ENCODE measurements at places on chromosomes 1 and 21. TPM values are rescaled to one million over a fixed set of nuclear protein-coding genes. Genes with fewer than 3 reads are reported as not detected.

DNA sequence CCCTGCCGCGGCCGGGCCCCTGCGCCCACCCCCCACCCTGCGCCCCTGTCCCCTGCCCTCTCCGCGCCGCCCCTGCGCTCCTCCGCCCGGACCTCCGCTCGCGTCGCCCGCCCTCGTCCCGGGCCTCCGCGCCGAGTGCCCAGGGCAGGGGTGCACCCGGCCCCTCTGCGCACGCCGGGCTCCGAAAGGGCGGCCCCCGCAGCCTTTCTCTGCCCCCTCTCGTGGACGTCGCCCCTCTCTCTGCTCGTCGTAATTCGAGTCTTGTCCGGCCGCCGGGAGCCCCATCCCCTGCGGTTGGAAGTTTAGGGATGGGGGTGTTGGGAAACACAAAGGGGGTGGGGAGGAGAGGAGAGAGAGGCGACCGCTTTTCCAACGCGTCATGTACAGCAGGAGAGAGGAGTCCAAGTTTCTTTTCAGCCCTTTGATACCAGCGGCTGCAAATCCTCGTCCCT, 407 bp downstream of the GALNT2 start:
- DNase-seq: no peak

DNA sequence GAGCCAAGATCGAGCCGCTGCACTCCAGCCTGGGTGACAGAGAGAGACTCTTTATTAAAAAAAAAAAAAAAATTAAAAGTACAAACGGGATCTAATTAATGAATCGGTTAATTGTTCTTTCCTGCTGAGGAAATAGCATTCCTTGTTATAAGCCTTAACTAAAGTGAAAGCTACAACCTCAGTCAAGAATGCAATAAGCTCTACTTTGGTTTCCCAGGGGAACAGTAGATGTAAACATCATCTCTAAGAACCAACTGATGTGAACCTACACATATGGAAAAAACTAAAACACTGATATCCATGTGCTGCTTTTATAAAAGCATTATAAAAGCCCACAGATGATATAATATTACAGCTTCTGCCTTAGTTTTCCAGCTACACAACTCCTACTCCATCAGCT, 41.9 kb downstream of the LPGAT1 start:
- DNase-seq: no peak

DNA sequence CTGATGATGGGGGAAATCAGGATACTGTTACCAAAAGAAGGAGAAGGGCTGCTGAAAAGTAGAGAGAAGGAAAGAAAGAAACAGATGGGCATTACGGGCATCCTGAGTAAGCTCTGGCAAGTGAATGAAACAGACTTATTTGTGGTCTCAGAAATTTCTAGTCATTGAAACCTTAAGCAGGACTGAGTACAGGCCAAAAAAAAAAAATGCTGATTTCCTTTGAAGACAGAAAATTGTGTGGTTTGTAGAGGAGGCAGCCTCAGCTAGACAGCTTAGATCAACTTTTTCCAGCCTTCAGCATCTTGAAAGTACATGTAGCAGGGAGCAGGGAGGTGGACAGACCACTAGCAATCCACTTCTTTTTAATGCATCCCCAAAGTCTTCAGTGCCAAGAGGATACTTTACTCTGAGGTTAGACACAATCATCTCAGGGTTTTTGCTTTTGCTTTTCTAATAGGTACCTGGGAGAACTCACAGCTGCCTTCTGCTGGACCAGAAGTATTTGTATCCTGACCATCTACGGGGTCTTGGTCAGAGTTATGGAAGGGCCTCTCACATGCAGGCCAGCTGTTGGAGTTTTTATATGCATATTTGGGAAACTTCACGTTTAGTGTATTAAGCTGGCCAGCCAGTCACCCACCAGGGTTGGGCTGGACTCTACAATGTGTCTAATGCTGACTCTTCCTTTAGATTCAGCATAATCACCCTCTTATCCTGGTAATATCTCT, 10.6 kb upstream of the CAPZB start:
- no peak for DNase-seq

The CHIA gene
- not detected for polyA plus RNA-seq

- DNase-seq: no peak
These were observed 616.5 kb upstream of the RGS18 start for GRCh38 chr1:191541758-191542157.

DNA sequence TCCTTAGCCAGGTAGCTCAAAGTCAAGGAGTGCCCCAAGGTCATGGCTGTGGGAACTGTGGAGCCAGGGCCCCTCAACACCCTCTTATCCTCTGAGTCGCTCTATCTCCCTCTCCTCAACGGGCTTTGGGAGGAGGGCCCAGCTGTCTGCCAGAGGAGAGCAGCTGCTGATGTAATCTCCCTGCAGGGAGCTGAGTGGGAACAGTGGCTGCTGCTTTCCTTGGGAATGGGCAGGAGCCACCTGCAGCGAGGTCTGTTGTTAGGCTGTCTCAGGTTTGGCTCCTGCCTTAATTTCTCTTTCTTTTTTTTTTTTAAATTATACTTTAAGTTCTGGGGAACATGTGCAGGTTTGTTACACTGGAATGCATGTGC, 58.8 kb upstream of the MAP1LC3C start:
- no peak for DNase-seq

DNA sequence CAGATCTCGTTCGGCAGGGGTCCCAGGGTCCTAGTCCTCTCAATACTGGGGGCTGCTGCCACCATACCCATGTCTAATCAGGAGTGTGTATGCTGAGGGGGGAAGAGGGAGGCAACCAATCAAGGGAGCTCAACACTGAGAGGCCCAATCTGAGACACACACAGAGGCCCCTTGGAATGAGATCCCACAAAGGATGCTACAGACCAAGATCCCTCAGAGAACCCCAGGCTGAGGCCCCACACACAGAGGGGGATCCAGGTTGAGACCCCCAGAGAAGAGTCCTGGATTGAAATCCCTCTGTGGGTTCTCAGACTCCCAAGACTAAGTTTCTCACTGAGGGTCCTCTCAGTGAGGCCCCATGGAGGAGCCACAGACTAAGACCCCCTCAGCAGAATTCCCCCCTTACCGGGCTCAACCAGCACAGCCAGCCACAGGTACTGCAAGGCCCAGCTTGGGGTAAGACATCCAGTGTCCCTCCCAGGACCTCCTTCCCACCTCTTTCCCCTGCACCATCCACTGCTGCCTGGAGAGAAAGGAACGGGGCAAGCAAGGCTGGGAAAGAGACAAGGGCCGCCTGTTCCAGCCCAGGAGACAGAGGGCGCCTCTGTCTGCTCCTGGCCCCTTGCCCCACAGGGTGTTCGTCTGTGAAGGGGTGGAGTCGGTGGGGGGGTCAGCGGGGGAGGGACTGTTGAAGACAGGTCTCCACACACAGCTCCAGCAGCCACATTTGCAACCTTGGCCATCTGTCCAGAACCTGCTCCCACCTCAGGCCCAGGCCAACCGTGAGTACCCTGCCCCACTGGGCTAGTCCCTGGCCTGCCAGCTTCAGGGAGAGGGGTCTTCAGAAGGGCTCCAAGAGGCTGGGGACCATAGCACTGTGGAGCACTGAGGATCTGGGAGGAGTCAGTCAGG, at the start of gene S100A1:
S100A1 (plus strand) TSS at position 720 of the 912 bp plus-strand sequence. CDS start 2,088 bp downstream, outside the sequence.
- no peak for DNase-seq

The TMEM82 gene
- polyA plus RNA-seq: 3.5 TPM

The IFNLR1 gene
- 3.9 TPM for polyA plus RNA-seq

DNA sequence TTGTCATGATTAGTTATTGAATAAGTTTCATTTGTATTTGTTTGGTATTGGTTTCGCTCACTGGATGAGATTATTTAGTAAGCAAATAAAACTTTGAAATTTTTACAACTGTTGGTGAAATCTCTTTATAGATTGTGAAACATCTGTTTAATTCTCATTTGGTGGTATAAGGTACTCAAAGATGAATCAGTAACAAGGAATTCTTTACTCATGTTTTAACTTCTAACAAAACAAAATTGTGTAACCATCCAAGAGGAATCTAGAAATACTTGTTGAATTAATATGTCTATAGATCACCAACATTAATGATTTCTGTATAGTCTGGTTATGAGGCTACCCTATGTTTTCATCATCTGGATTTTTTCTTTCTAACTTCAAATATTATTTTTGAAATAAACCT, 62.8 kb upstream of the USP25 start:
- no peak for DNase-seq

DNA sequence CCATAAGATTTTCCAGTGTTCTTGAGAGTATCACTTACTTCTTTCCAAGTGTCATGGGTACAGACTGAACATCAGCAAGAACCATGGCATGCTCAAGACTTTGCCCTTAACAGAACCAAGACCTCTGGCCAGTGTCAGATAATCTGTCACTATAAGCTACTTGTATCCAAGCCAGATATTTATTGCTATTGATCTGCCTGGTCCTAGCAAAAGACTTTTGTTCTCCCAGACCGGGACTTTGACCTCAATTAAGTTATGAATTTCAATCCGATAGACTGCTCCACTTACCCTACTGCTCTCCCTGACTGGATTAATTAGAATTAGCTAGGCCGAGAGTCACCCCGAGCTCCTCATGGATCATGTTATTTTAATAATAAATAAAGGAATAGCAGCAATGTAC, 129.6 kb downstream of the ACBD6 start:
- DNase-seq: no peak

DNA sequence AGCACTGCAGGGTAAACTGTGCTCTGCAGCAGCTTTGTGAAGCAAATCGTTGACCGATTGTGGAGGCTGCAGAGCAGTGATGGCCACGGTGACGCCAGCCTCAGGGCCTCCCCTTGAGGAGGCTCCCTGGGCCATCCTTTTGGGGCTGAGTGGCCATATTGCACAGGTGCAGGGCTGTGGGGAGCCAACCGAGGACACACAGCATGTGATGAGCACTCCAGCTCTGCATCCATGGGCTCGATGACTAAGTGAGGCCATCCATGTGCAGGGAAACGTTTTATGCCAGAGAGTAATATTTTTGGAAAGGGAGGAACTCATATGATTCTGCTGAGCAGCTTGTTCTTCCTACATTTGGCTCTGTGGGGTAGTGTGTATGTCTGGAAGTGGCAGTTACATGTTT, 24.6 kb downstream of the KCNK1 start:
- DNase-seq: no peak

DNA sequence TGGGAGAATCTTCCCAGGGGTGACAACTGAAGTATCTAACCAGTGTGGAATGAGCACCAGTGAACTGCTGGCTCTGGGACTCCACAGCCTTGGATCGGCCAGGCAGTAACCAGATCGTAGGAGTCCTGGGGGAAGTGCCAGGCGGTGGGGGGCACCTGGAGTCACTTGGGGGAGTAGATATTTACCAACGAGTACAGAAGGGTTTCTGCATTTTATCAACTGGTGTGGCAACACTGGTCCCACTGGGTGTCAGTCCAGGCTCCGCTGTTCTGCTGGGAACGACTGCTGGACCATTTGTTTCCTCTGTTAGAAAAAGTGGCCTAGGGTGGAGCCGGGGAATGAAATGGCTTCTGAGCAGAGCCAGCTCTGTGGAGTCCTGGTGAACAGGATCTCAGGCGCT, 14.4 kb downstream of the HEYL start:
- DNase-seq: no peak

GRCh38 chr1:54227091-54227602, 27.2 kb downstream of the MRPL37 start:
- DNase-seq: no peak

DNA sequence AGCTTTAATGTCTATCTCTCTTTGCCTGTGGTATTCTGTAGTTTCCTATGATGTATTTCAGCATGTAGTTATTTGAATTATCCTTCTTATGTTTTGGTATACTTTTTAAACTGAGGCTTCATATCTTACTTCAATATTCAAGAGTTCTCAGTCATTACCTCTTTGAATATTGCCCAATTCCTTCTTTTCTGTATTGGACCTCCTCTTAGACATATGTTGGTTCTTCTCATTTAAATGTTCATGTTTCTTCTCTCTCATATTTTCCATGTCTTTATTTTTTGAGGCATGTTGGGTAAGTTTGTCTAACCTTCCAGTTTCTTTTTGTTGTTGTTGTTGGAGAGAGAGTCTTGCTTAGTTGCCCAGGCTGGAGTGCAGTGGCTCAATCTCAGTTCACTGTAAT, 140.6 kb downstream of the MRPS6 start:
- no peak for DNase-seq

The C1orf185 gene
- not detected for polyA plus RNA-seq

DNA sequence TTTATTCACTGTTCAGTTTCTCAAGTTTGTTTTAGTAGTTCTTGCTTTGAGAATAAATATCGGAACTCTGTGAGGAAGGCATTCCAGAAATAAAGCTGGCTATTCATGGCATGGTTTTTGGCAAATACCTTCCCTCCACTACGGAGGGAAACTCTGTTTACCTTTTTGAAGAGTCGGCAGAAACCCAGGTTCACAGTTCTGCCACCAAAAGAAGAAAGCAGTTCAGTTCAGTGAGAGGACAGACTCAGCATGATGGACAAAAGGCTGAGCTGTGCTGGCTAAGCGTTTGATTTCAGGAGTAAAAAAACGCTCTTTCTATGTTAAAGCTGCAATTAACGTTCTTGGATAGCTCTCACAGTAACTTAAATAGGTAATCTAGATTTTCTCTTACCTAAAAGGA, 42.4 kb downstream of the CNN3 start:
- DNase-seq: no peak

DNA sequence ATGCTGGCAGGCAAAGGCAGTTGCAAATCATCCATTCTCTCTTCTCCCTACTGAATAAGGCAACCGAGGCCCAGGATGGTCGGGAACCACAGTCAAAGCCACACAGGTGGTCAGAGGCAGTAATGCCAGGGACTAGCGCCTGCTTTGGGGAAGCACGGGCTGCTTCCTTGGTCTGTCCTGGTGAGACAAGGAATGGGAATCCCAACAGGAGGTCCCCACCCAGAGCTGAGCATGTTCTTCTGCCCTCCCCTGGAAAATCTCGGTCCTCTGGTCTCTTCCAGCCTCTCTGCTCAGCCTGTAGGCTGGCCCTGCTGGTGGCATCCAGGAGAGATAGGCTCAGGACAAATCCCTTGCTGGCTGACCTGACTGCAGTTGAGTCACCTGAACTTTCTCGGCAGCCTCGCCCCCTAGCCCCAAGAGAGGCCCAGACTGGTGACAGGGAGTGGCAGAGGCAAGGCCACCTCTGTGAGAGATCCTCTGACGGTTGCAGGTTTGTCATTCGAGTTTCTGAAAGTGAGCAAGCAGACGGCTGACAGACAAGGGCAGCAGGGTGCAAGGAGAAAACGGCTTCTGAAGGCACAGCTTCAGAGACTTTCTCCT, 5.8 kb downstream of the OLIG1 start:
- no peak for DNase-seq

GRCh38 chr1:110286564-110286963, 52.6 kb upstream of the RBM15 start:
- no peak for DNase-seq

The RWDD3 gene
- 50.1 TPM for polyA plus RNA-seq
